Left kidney (tissue), 8 donors: ENCODE measurements at places on chromosomes 3 and 15. TPM values are rescaled to one million over a fixed set of nuclear protein-coding genes. Genes with fewer than 3 reads are reported as not detected.

The KCNMB3 gene
- 8.1 TPM for polyA plus RNA-seq

The SLC51A gene
- 18.0 TPM for polyA plus RNA-seq

The CELSR3 gene
- 1.1 TPM for polyA plus RNA-seq

The CP gene
- 0.70 TPM for polyA plus RNA-seq

The SLC24A5 gene
- 2.0 TPM for polyA plus RNA-seq

The BFSP2 gene
- 0.33 TPM for polyA plus RNA-seq

The SNX33 gene
- polyA plus RNA-seq, result 18.7 TPM

The HTR3E gene
- not detected for polyA plus RNA-seq

The EPHB1 gene
- 5.9 TPM for polyA plus RNA-seq

The LACTB gene
- 19.6 TPM for polyA plus RNA-seq

The CRTAP gene
- 156 TPM for polyA plus RNA-seq

The NME9 gene
- 4.8 TPM for polyA plus RNA-seq

The GOLGA8N gene
- 35.4 TPM for polyA plus RNA-seq

The ST6GAL1 gene
- 75.9 TPM for polyA plus RNA-seq

GRCh38 chr3:117404141-117404540, 694.6 kb downstream of the TUSC7 start:
- no peak for DNase-seq

- no peak for DNase-seq
Measured at GRCh38 chr15:55106155-55106554, 90.6 kb downstream of the RSL24D1 start.

DNA sequence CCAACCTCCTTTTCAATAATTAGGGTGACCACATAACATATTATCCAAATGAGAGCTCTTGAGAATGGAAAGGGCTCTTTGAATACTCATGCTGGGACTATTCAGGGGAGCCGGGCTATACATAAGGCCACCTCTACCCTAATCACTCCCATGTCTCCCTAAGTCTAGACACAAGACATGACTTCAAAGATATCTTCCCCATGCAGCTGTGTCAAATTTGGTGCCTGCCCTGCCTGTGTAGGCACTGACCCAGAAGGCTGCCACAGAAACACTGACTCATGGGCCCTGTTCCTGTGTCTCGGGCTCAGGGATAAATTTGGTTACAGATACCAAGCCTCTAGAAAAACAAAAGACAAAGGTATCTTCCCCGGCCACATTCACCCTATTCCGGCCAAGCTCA, 70.3 kb downstream of the MYLK start:
- DNase-seq, result no peak

DNA sequence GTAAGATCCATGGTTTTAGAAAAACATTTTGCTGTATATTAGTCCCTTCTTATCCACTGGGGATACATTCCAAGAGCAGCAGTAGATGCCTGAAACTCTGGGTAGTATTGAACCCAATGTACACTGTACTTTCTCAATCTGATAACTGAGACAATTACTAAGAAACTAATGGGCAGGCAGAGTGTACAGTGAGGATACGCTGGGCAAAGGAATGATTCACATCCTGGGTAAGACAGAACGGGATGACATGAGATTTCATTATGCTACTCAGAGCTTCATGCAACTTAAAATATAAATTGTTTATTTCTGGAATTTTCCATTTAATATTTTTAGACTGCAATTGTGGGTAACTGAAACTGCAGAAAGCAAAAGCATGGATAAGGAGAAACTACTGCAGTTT, 46.2 kb upstream of the TEX55 start:
- no peak for DNase-seq

- no peak for DNase-seq
Measured at GRCh38 chr15:79898369-79898768, 1.6 kb upstream of the MTHFS start.

GRCh38 chr3:37198996-37199395, 24.6 kb upstream of the LRRFIP2 start:
- DNase-seq, result no peak

DNA sequence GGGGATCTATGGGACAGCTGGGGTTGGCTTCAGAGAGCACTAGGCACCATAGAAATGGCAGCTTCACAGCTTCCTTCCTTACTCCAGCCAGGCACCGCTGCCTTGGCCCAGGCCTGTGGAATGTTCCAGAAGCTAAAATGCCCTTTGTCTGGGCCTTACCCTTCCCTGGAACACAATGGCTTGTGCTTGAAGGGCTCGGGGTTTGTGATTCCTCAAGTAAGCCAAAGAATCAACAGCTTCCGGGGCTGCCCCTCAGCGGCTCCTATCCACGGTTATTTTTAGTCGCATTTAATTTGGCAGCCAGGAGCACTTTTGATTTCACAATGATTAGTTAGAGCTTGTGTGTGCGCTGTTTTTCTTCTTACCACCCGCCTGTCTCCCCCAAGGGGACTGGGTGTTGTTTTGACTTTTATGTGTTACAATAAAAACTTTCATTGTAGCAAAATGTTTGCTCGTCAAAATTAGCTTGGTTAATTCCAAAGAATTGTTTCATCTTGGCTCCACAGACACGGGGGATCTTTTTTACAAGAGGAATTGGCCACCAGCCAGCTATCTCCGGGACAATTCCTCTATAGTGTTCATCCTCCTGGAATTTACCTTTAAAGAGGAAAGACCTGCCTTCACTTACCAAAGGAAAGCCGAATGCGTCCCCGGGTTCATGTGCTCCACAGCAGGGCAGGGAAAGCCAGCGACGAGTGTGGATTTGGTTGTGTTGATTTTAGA, 73.8 kb downstream of the TLE3 start:
- no peak for DNase-seq

DNA sequence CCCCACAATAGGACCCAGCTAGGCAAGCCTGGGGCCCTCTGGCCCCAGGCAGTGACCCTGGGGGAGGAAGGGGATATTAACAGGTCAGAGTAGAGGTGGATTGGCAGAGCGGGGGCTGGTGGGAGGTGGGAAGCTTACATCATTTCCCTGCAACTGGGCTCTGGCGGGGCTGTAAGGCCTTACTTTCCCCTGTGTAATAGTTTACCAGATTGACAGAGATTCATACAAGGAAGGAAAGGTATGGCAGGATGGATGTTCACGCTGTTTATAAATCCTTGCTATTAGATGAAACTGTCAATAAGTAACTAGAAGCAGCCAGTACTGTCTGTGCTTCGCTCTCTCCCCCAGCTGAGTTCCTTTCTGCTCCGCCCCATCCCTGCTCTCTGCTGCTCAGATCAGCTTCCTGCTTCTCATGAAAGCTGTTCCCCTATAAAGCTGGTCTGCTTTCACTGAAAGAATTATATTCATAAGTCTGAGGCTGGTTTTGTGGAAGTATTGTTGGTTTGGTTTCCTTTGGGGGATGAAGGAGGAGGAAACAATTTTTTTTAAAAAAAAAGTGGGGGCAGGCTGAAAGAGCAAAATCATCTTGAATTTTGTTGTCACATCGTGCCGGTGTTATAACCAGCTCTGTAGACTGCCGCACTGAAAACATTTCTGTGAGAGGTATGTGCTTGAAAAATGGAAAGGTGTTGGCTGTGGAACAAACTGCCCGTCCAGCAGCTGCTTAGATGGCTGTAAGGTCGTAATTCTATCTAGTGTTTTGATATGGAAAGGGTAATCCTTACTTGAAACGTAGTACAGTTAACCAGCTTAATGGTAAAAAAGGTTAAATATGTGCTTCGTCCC, 76.4 kb downstream of the BBX start:
- DNase-seq, result peak; percentile 52

- DNase-seq, result no peak
Measured at GRCh38 chr3:31934018-31934417, 47.0 kb downstream of the OSBPL10 start.
